Psoas muscle (tissue), 8 donors: ENCODE measurements at places on chromosomes 12 and 14. TPM values are rescaled to one million over a fixed set of nuclear protein-coding genes. Genes with fewer than 3 reads are reported as not detected.

The KRT73 gene
- not detected for total RNA-seq

- H3K27me3 ChIP-seq = no peaks in the 10 kb centered on the region
- no peaks in the 10 kb centered on the region for H3K36me3 ChIP-seq
- no peak overlapping the region for H3K27ac ChIP-seq
Observed at GRCh38 chr12:118922405-118922804, 58.9 kb upstream of the SRRM4 start.

GRCh38 chr12:34402228-34402898, 380.1 kb downstream of the ALG10 start:
- no peaks in the 10 kb centered on the region for H3K4me1 ChIP-seq

DNA sequence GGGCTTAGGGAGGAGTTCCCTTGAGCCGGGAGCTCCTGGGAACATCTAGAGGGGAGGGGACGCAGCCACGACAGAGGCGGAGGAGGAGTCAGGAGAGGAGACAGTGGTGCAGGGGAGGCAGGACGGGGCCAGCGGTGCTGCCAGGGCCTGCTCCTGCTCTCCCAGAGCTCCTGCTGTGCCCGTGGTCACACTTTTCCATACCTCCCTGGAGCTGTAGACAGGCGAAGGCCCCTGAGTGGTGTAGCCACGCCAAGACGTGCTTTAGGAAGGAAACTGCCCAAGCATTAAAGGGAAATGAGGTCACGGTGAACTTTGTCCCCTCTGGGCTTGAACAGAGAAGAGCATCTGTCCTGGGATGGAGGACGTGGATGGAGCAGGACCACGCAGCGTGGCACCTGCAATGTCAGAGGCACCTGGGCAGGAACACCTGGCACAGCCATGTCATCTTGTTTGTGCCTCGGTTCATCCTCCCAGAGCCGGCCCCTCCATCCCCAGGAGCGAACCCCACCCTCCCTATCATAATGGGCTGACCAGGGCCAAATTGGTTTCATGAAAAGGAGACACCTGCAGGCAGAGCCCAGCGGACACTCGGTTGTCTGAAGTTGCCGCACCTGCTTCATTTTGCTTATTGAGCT, 239.5 kb upstream of the SFSWAP start:
- H3K27me3 ChIP-seq = no peaks in the 10 kb centered on the region
- H3K27ac ChIP-seq = no peak overlapping the region
- no peak for DNase-seq
- no peaks in the 10 kb centered on the region for H3K36me3 ChIP-seq
- H3K4me1 ChIP-seq = no peaks in the 10 kb centered on the region

DNA sequence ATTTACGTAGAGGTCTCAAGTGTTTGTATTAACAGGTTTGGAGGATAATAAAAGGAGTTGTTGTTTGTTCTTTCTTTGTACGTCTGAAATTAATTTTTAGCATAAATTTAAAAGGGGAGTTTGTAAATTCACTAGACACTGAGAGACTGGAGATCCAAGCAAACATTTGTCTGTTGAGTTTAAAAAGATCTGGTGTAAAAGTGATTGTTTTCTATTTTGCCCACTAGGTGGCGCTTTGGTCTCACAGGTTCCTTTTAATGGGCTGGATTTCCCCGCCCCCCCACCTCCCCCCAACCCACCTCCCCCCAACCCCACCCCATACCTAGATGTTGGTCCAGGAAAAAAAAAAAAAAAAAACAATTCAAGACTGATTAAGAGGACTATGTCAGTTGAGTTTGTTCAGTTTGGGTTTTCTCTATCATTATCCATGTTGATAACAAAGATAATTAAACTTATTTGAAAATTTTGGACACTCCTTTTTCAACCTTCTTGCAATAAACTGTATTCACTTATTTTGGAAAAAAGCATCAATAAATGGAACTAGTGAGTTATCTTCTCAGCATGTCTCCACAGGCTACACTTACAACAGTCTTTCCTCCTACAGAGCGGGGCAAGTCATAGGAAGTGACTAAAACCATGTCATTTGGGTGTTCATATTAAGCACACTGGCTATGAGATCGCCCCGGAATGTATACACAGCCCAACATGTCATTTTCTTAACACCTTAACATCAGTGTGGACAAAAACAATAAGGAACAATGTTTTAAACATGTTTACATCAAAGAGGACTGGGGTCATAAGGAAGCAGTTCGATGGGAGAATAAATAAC, 841.1 kb downstream of the NRXN3 start:
- no peak overlapping the region for H3K27ac ChIP-seq
- H3K36me3 ChIP-seq = no peaks in the 10 kb centered on the region
- no peaks in the 10 kb centered on the region for H3K27me3 ChIP-seq
- H3K4me1 ChIP-seq = no peaks in the 10 kb centered on the region
- no peak overlapping the region for H3K4me3 ChIP-seq

GRCh38 chr12:80299976-80300375, 144.1 kb upstream of the PTPRQ start:
- no peak overlapping the region for H3K27ac ChIP-seq
- no peaks in the 10 kb centered on the region for H3K4me1 ChIP-seq
- H3K4me3 ChIP-seq = no peak overlapping the region
- DNase-seq = no peak

- peaks cover 6% of the 10 kb centered on the region for H3K4me1 ChIP-seq
- peak; percentile 68 for DNase-seq
- H3K27ac ChIP-seq = peak overlapping the region; percentile 82
Observed at GRCh38 chr14:68979722-68980451, 785 bp upstream of the ACTN1 start.

DNA sequence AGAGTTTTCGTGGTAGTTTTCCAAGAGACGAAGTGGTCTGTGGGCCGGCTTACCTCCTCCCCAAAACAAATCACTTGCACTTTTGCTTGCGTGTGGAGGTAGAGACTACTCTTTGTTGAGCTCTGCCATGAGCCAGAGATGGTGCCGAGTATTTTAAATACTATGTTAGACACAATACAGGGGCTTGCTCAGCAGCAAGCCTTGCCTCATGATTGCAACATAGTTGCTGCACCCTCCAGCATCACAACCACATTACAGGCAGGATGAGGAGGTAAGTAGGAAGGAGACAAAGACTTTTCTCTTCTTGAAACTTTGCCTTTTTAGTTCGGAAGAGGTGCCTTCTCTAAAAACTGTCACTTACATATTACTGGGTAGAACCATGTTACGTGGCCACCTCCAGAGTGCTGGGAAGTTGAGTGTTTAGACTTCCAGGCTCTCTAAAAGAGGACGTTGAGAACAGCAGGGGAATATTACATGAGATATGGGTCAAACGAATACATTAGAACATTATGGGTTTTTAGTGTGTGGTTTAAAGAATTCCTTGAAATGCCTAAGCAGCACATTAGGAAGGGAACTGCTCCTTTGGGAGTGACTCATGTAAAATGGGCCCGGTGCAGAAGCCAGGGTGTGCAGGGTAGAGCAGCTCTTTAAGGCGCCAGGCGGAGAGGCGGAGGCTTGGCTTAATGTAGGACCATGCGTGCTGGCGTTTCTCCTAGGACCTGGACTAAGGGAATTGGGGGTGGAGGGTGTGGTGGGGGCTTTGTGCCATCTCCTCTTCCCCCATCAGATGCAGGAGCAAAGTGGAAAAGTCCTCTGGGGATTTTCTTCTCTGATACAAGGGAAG, 110.6 kb upstream of the PRMT8 start:
- no peak overlapping the region for H3K27ac ChIP-seq
- no peak overlapping the region for H3K4me3 ChIP-seq
- H3K4me1 ChIP-seq = no peaks in the 10 kb centered on the region
- no peak for DNase-seq
- H3K27me3 ChIP-seq = no peaks in the 10 kb centered on the region

GRCh38 chr14:104735830-104736642, 12.0 kb downstream of the ADSS1 start:
- peak overlapping the region; percentile 96 for H3K27ac ChIP-seq
- peak; percentile 91 for DNase-seq
- H3K36me3 ChIP-seq = no peaks in the 10 kb centered on the region
- no peaks in the 10 kb centered on the region for H3K27me3 ChIP-seq
- peaks cover 66% of the 10 kb centered on the region for H3K4me1 ChIP-seq

DNA sequence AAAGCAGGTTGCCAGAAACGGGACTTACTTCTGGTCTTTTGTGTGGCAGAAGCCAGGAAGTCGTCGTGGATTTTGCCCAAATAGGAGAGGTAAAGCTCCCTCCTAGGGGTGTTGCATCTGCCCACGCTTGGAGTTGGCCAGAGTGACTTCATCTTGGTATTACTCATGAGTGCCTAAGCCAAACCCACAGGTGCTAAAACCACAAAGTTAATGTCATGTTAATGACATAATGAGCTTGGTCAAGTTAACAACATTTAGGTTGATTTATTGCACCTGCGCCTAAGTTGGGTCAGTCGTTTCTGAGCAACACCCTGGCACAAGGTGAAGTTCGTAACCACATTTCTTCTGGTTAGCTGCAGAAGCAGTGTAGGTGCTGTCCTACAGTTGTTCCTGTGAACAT, 225.2 kb downstream of the FUT8 start:
- no peak overlapping the region for H3K27ac ChIP-seq
- no peaks in the 10 kb centered on the region for H3K27me3 ChIP-seq
- H3K4me1 ChIP-seq = no peaks in the 10 kb centered on the region
- H3K4me3 ChIP-seq = no peak overlapping the region
- H3K36me3 ChIP-seq = no peaks in the 10 kb centered on the region
- DNase-seq = no peak
